ENCODE measurements at places on chromosomes 11 and 22.
A peak's percentile ranks its signal among the peaks of the same experiment; 100 is the strongest.

DNA sequence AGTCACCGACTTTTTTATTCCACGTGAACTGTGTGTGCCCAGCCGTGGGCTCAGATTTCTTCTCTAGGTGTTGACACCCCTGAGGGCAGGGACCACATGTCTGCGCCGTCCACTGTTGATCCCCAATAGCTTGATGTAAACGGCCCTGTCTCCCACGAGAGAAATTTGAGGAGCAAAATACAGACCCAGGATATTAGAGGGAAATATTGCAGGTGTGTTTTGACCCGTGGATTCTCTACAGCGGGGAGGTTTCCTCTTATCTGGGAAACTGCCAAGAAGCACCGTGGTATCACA, 437.5 kb downstream of the TBC1D22A start:
- no peak for DNase-seq

GRCh38 chr11:28581286-28582242, 473.4 kb downstream of the METTL15 start:
- no peak for DNase-seq

DNA sequence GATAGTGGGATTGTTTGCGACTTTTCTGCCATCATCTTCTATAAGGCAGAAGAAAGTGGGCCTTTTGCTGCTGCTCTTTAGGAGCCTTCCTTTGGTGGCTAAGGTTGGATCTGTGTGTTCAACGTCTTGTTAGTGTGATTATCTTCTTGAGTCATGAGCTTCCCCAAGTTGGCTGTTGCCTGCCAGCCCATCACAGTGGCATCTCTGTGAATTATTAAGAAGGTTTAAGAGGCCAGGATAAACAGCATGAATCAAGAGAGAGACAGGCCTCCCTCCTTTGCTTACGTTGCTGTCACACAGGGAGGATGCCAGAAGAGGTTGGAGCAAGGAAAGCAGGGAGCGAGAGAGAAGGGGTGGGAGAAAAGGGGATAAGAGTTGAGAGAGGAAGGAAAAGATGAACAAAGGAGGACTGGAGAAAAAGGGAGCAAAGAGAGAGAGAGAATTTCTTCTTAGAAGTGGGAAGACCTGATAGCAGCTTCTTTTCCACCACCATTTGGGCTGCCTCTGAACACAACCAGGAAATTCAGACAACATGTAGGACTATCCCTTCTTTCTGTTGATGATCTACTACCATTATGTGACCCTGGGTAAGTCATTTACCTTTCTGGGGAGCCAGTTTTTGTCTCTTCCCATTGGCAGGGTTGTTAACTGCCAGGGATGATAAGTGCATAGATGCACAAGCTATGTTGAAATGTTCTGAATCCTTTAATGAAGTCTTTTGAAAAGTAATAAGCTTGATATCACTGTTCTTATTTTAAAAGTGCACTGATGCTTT, 126.5 kb downstream of the NAV2 start:
- no peak for DNase-seq

GRCh38 chr11:117519170-117519569, 191.5 kb downstream of the CEP164 start:
- no peak for DNase-seq

DNA sequence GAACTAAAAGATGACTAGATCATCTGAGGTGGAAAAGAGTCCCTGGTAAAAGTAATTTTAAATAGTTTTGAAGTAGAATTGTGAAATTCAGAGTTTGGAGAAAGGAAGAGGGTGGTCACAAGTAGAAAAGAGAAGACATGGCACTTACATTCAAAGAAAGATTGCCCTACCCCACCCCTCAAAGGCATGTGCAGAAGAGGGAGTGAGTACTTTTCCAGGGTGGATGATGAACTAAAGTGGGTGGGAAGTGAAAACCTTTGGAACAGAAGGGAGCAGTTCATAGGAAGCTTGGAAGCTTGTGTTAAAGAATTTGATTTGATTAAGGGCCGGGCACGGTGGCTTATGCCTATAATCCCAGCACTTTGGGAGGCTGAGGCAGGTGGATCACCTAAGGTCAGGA, 23.6 kb downstream of the SREBF2 start:
- no peak for DNase-seq

DNA sequence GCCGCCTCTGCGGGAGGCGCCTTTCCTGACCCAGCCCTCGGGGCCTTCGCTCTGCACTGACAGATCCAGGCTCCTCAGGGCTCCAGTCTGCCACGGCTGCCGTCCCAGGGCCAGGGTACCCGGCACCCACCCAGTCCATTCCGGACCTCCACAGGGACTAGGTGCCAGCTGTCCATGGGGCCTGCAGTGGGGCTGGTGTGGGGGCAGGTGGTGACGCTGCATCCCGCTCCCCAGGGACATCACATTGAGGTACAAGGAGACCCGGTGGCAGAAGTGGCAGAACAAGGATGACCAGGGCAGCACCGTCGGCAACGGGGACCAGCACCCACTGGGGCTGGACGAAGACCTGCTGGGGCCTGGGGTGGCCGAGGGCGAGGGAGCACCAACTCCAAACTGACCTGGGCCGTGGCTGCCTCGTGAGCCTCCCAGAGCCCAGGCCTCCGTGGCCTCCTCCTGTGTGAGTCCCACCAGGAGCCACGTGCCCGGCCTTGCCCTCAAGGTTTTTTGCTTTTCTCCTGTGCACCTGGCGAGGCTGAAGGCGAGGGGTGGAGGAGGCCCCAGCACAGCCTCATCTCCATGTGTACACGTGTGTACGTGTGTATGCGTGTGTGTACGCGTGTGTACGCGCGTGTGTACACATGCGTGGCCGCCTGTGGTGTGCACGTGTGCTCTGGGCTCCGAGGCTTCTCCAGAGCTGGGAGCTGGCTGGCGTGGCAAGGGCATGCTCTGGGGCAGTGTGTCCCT, 16.7 kb downstream of the RNH1 start:
- DNase-seq = no peak

GRCh38 chr11:62575156-62575555, 1.5 kb upstream of the EEF1G start:
- no peak for DNase-seq

- DNase-seq = peak; percentile 74
Observed at GRCh38 chr11:100719809-100720221, 32.7 kb downstream of the ARHGAP42 start.

- DNase-seq = no peak
Observed at GRCh38 chr11:123586568-123586967, 67.9 kb downstream of the SCN3B start.

- no peak for DNase-seq
Observed at GRCh38 chr11:78192911-78193351, 4.2 kb downstream of the USP35 start.

DNA sequence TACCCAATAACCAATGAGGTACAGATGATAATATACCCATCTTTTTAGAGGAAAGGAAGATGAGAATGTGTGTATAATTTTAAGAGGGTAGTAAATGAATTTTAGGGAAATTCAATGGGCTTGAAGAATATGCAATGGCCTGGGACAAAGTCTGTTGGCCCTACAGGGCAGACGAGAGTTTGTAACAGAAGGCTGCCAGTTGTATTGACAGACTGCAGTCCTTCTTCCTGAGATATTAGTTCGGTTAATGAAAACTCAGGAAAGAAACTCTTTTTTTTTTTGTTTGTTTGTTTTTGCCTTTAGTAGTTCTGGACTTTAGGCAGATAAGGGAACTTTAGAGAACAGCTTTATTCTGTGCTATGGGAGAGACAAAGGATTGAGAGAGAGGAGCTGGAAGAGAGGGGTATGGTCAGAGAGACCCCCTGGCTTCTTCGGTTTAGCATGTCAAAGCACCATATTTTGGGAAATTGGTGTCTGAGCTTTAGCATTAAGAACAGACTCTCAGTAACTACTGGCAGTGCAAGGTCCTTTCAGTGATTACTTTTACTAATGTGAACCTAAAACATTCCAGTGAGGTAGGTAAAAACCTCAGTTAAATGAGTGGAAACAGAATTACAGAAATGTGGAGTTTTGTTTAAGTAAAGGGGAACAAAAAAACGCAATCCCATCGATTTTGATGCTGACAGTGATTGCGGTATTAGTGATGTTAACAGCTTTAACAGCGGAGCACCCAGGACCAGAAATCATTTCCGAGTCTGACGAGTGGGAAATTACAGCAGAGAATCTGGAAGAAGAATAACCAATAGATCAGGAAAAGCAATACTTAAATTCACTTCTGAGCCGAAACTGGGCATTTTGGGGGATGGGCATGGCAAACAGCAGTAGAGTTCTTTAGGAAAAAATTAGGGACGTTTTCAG, 644 bp upstream of the NAALAD2 start:
- no peak for DNase-seq

- DNase-seq = no peak
Observed at GRCh38 chr11:94449029-94449428, 44.6 kb downstream of the MRE11 start.

DNA sequence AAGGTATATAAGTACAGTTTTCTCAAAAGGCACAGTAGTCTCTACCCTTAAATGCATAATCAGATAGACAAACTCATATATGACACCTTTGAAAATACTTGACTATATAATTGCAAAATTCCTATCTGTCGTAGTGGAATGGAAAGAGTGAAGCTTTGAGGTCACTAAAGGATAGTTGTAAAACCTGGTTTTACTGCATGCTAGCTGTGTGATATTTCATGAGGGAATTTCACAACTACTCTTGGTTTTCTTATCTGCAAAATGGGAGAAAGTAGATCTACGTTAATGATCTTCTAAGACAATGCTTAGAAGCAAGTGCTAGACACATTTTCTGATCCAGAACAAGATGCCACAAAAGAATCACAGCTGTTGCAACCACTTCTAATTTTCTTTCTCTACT, 332.2 kb downstream of the AASDHPPT start:
- DNase-seq = no peak

GRCh38 chr22:39012533-39013511, 1.2 kb upstream of the APOBEC3C start:
- DNase-seq = no peak

- no peak for DNase-seq
Observed at GRCh38 chr11:33064033-33064825, 24.9 kb downstream of the TCP11L1 start.

- DNase-seq = no peak
Observed at GRCh38 chr11:57983191-57983590, 40.5 kb upstream of the OR9Q1 start.

DNA sequence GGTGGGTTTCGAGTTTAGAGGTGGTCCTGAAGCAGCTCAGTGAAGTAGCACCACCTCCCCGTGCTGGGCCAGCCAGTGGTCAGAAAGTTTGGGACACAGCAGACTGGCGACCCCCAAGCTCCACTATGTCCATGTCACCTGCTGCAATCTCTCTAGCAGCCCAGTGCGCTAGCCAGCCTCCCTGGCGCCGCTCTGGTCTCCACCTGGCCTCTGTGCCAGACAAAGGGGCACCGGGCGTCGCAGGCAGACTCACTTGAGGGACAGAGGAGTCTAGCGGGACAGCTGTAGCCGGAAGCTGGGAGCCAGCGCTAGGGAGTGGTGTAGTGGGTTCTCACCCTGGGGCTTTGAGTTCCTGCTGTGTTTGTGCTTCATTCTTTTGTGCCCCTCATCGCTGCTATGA, 25.5 kb downstream of the MYBPC3 start:
- no peak for DNase-seq

DNA sequence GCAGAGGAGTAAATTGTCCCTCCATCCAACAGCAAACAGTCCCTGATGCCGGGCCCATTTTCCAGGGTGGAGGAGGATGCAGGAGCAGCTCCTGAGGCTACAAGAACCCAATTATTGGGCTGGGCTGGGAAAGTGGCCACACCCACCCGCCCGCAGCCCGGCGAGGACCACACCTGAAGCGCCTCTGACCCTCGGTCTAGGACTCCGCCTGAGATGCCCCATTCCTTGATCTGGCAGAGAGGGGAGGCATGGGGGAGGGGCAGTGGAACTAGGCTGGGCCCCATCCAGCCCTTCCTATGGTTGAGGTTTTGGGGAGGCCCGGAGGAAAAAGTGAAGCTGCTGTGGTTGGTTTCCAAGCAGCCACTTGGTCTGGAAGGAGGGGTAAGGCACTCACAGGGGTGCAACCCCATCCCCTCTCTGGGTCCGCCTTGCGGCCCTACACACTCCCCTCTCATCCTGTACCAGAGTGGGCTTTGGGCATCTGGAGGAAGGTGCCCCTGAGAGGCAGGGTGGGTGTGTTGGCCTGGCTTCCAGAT, 2.4 kb upstream of the LGALS1 start:
- DNase-seq = no peak

- no peak for DNase-seq
Observed at GRCh38 chr22:38257181-38257580, 15.6 kb downstream of the TMEM184B start.

DNA sequence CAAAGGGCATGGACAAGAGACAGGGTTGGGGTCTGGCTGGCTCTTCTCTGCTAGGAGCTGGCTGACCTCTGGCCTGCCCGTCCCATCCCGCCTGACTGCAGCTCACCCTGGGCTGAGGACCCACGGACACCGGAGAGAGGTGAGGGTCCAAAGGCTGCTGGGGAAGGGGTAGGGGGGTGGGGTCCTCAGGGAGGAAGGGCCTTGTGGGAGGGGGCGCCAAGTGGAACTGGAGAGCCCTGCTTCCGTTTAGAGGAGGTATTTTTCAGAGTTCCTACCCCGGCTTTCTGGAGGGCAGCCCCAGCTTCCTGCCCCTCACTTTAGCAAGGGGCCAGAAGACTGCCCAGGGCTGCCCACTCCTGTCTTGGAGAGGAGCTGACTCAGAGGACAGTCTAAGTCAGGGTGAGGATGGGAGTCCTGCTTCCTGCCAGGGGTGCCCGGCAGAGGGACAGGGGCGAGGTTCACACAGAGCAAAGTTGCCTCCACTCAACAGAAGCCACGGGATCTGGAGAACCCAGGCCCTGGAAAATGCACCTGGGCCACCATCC, 7.1 kb downstream of the LARGE2 start:
- DNase-seq = peak; percentile 15

- DNase-seq = peak; percentile 90
Observed at GRCh38 chr22:49372530-49373288, 455.0 kb downstream of the BRD1 start.

DNA sequence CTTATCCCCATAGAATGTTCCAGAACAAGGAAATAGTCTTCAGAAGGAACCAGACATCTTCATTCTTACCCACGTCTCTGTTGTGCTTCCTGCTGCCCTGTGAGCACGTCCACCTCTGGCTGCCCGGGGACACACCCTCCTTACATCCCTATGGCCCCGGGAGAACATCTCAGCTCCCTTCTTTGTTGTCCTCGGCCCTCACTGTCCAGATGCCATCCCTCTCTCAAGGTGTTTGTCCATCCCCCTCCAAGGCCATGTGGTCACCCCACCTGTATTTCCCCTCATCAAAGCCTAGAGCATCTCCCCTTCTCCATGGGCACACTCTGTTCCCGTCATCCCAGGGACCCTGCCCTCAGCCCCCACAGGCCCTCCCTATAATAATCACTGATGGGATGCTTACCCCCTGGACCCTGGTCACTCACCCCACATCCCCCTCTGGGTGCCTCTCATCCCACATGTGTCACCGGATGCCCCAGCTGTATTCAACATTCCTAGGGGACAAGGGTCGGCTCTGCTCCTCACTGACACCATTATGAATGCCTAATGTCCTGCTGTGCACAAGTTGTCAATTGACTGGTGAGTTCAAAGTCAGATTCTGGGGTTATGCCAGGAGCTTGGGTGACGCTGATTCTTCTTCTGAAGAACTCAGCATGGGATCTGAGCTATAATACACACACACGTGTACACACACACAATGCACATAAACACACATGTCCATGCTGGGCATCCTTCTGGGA, 28.8 kb downstream of the IGLL5 start:
- no peak for DNase-seq

GRCh38 chr11:70585236-70585545, 186.9 kb downstream of the CTTN start:
- no peak for DNase-seq

GRCh38 chr22:27170491-27170890, 513.1 kb downstream of the MIAT start:
- peak; percentile 7 for DNase-seq

GRCh38 chr11:119835753-119836152, 106.8 kb upstream of the NECTIN1 start:
- DNase-seq = no peak

GRCh38 chr11:108654994-108655631, 9.8 kb upstream of the DDX10 start:
- DNase-seq = peak; percentile 71
